ENCODE measurements at places on chromosomes 7 and 10. TPM values are rescaled to one million over a fixed set of nuclear protein-coding genes. Genes with fewer than 3 reads are reported as not detected.

The LRRC18 gene
- total RNA-seq = 0.18 TPM

The NRG3 gene
- total RNA-seq = 0.04 TPM

The CCNJ gene
- 5.5 TPM for total RNA-seq

The SYT15 gene
- total RNA-seq = 1.1 TPM

The LMBR1 gene
- 42.8 TPM for total RNA-seq

The SUV39H2 gene
- total RNA-seq = 14.7 TPM

The HOGA1 gene
- total RNA-seq = 0.89 TPM

The ARHGEF35 gene
- total RNA-seq = 0.80 TPM

The C10orf143 gene
- 1.1 TPM for total RNA-seq

The FOXI2 gene
- total RNA-seq = 0.09 TPM

The GRM3 gene
- total RNA-seq = 0.04 TPM

The LIPK gene
- not detected for total RNA-seq

The HOXA9 gene
- 16.6 TPM for total RNA-seq

The NRP1 gene
- 107 TPM for total RNA-seq

The CALY gene
- total RNA-seq = not detected

The SLC26A4 gene
- 0.75 TPM for total RNA-seq

The RADIL gene
- 3.0 TPM for total RNA-seq

The AGAP6 gene
- 7.5 TPM for total RNA-seq

The HPS1 gene
- 9.7 TPM for total RNA-seq

The GIMAP8 gene
- 4.9 TPM for total RNA-seq

The NPSR1 gene
- total RNA-seq = 0.31 TPM

The AKR1C4 gene
- not detected for total RNA-seq

The SPDYE1 gene
- not detected for total RNA-seq

The ZNF736 gene
- 10.4 TPM for total RNA-seq

The ZP3 gene
- 0.49 TPM for total RNA-seq

The CALCR gene
- 9.4 TPM for total RNA-seq

The HOXA3 gene
- total RNA-seq = 4.7 TPM

The MLXIPL gene
- total RNA-seq = 0.13 TPM

The LHFPL3 gene
- total RNA-seq = not detected

The PRSS2 gene
- 0.09 TPM for total RNA-seq

The MSS51 gene
- total RNA-seq = 28.2 TPM

The MINDY4 gene
- total RNA-seq = 6.6 TPM

The GDF2 gene
- not detected for total RNA-seq

The MEST gene
- 879 TPM for total RNA-seq

The TRIM73 gene
- 1.6 TPM for total RNA-seq

The ZNF746 gene
- total RNA-seq = 7.4 TPM

The NOS3 gene
- total RNA-seq = 4.9 TPM

The CPA5 gene
- total RNA-seq = 6.3 TPM

The TDRD1 gene
- total RNA-seq = 0.13 TPM

The BMI1 gene
- total RNA-seq = 35.3 TPM

The ACTA2 gene
- 214 TPM for total RNA-seq

The PDK4 gene
- total RNA-seq = 13.6 TPM

The AOC1 gene
- total RNA-seq = 0.04 TPM

The OGDHL gene
- total RNA-seq = 0.31 TPM

The ATG9B gene
- total RNA-seq = 0.22 TPM

The TMEM176B gene
- 7.7 TPM for total RNA-seq

The ADAM22 gene
- total RNA-seq = 15.3 TPM

The FAM241B gene
- total RNA-seq = 0.18 TPM

The C10orf62 gene
- not detected for total RNA-seq

The DNA2 gene
- 9.0 TPM for total RNA-seq

The FAM204A gene
- 56.1 TPM for total RNA-seq

The UPK3BL2 gene
- total RNA-seq = 2.8 TPM

The PDE1C gene
- total RNA-seq = 4.5 TPM

The CABCOCO1 gene
- total RNA-seq = 0.13 TPM

The ZCWPW1 gene
- total RNA-seq = 5.2 TPM

The BAZ1B gene
- total RNA-seq = 41.9 TPM

The DNAJC12 gene
- 8.5 TPM for total RNA-seq

The ITGA8 gene
- 8.4 TPM for total RNA-seq

All from muscle of leg (tissue), 16 donors.